ENCODE measurements at places on chromosomes 7 and 10.

DNA sequence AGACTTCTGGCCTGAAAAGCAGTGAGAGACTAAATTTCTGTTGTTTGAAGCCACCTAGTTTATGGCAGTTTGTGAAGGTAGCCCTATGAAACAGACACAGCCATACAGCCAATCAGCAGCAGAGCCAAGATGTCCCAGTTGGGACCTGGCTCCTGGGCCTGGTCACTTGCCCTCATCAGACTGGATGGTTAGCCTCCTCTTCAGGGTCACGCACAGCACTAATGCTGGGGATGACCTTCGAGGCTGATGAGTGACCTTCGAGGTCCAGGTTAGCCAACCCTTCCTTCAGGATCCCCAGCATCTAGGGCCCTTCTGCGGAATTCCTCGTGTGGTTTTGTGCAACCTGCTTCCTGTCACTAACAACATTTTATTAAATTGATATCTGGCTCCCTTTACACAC, 229.7 kb downstream of the FANK1 start:
- DNase-seq, result no peak

GRCh38 chr7:134589491-134589941, 40.6 kb downstream of the AKR1B15 start:
- no peak for DNase-seq

GRCh38 chr10:13095929-13096328, 4.0 kb upstream of the OPTN start:
- no peak for DNase-seq

GRCh38 chr7:158052381-158053060, 535.1 kb downstream of the PTPRN2 start:
- no peak for DNase-seq
